ENCODE measurements at places on chromosomes 6 and 20.
A peak's percentile ranks its signal among the peaks of the same experiment; 100 is the strongest.

- peak; percentile 25 for DNase-seq
These were observed 1.4 kb downstream of the SLC35F1 start for GRCh38 chr6:117908246-117909068.

GRCh38 chr6:32182555-32182981 lies 1.5 kb downstream of the AGER start:
- no peak for DNase-seq

DNA sequence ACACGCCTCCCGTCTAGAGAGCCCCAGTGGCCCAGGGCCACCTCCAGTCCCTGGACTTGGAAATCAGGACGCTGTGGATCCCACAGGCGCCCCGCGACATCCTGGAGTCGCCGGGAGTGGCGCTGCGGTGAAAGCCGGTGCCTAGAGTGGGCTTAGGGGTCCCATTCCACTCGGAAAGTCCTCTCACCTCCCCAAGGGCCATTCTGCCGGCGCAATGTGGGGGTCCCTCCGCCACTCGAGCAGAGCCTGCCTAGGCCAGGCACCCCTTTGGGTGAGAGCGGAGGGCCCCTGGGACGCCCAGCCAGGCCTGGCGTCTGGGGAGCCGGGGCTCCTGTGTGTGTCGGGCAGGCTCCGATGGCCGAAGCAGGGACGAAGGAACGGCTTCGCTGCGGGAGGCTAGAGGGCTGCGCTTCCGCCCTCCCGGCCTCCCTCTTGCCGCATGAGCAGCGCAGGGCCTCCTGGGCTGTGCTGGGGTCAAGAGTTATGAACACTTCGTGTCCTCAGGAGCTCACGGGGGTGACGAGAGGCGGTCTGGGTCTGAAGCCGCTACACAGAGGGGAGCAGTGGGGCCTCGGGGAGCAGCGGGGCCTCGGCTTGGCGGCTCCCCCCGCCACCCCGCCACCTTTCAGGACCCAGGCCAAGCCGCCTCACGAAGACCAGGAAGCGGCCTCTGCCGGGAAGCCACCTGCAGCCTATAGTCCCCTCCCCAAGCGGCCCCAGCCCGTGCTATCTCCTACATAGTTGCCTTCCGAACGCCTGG lies 13.6 kb downstream of the POU3F2 start:
- DNase-seq, result no peak

GRCh38 chr6:1544000-1544399 lies 65.7 kb upstream of the FOXC1 start:
- DNase-seq, result no peak

DNA sequence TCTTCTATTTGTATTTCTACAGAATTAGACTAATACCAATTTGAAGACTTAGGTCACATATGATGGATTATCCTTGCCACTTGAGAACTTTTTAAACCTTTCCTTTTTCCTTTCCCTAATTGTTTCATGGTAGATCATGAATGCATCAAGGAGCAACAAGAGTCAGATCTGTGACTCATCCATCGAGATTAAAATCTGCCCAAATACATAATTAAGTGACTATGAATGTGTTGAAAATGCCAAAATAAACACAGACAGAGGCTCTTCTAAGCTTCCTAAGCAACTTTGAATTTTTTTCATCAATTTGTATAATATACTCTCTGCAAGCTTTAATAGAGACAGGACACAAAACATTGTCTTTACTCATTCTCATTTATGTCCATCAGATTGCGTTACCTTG lies 23.5 kb upstream of the HTR1E start:
- no peak for DNase-seq

GRCh38 chr6:37840143-37840939 lies 20.8 kb downstream of the ZFAND3 start:
- no peak for DNase-seq

DNA sequence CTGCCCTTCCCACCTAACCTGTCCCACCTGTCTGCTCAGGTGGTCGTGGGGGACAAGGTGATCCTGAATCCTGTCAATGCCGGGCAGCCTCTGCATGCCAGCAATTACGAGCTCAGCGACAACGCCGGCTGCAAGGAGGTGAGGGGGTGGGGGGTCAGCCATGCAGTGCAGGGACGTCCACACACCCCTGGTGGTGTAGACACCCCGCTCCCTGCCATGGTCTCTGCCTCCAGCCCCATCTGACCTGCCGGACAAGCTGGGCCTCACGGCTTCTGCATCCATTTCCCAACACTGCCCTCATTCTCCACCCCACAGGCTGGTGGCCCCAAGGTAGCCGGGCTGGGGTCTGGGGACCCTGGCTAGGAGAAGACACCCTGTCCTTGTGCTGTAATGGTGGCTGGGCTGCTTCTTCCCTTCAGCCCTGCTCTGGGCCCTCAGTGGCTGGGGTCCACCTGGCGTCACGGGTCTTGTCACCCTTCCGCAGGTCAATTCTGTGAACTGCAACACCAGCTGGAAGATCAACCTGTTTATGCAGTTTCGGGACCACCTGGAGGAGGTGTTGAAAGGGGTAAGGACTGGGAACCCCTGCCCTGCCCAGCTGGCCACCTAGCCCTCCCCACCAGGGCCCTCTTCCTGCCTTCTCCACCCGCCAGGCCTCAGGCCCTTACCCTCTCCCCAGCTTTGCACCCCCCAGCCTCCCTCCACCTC lies 38.0 kb downstream of the ITPR3 start:
- no peak for DNase-seq

DNA sequence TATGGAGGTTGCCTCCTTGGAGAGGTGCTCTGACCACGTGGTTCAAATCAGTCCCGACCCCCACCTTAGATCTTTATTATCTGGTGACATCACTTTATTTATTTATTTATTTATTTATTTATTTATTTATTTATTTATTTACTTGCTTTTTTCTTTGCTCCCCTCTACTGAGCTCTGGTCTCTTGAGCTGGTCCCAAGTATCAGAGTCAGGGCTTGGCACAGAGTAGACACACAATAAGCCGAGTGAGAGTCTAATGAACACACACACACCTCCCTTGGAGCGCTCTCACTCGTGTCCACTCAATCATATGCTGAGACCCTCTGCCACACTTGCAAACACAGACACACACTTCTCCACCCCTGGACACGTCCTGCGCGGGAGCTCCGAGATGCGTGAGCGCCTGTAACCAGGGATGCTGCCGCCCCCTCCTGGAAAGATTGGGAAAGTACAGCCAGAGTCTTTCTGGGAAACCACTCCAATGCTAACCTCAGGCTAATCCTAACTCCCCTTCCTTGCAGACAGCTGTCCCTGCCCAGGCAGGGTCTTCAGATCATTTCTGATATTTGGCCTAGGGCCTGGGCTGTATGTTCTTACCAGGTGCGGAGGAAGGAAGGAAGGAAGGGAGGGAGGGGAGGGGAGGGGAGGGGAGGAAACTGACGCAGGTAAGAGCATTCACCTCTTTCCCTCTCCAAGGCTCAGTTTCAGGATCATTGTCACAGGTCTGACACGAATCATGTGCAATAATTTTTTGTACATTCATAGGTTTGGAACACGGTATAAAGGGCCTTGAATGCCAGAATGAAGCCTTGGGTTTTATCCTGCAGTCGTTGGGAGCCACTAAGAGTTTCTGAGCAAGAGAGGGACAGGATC lies 70.9 kb downstream of the STK35 start:
- peak; percentile 42 for DNase-seq

GRCh38 chr6:140537211-140537610 lies 1162.8 kb upstream of the CITED2 start:
- no peak for DNase-seq

DNA sequence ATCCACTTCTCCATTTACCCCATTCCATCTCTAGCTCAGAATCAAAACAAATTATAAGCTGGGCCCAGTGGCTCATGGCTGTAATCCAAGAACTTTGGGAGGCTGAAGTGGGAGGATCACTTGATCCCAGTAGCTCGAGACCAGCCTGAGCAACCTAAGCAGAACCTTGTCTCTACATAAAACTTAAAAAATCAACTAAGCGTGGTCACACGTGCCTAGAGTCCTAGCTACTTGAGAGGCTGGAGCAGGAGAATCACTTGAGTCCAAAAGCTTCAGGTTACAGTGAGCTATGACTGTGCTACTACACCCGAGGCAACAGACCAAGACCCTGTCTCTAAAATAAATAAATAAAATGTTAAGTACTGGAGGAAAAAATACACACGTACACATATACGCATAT lies 74.7 kb upstream of the RUNX2 start:
- DNase-seq, result no peak

DNA sequence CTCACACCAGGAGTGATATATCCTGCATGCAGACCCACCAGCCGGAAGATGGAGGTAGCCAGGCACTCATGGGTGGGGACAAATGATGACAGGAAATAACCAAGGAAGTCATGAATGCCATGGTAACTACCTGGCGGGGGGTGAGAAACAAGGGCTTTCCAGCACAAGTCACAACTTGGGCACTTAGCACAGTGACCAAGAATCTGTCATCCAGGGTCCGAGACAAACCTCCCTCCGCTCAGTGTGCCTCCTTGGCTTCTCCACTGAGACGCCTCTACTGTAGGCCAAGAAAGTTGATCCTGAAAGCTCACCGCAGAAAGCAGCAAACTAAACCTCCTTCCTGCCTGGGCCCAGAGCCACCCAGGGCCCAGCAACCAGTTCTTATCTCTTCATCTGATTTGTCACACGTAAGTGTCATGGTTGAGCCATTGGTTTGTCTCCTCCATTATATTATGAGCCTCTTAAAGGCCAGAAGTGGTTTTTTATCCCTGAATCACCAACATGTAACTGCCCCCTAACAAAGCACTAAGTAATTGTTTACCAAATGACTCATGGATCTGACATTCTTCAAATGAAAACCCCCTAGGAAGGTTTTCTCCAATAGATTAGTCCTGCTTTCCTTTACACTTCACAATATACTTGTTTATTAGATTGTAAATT lies 84.3 kb upstream of the TAB2 start:
- no peak for DNase-seq

DNA sequence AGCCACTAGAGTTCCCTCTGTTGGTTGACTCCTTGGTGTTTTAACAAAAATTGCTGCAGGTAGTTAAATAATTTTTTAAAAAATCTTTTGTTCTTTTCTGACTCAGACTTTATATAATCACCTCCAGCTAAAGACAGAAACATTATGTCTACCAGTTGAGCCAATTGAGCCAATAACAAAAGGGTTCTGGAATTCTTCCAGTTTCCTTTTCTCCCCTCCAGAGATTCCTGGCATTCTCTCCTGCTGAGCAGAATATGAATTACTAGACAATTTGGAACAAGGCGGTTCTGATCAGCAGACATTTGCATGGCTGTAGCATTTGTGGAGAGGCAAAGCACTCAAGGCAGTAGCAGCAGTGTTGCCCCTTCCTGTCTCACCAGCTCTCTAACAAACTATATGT lies 144.0 kb upstream of the SLC35B3 start:
- DNase-seq, result no peak

GRCh38 chr20:1472556-1473245 lies 6.1 kb upstream of the NSFL1C start:
- no peak for DNase-seq

DNA sequence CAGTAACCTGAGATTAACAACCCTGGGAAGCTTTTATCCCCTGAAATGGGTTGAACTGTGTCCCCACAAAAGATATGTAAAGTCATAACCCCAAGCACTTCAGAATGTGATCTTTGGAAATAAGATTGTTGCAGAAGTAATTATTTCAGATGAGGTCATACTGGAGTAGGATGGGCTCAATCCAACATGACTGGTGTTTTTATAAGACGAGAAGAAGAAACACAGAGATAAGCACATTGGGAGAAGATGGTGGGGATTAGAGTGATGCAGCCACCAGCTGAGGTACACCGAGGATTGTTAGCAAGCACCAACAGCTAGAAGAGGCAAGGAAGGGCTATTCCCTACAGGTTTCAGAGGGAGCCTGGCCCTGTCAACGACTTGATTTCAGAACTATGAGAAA lies 12.5 kb upstream of the RNF217 start:
- DNase-seq, result no peak

GRCh38 chr20:56376331-56376730 lies 15.7 kb downstream of the AURKA start:
- no peak for DNase-seq

DNA sequence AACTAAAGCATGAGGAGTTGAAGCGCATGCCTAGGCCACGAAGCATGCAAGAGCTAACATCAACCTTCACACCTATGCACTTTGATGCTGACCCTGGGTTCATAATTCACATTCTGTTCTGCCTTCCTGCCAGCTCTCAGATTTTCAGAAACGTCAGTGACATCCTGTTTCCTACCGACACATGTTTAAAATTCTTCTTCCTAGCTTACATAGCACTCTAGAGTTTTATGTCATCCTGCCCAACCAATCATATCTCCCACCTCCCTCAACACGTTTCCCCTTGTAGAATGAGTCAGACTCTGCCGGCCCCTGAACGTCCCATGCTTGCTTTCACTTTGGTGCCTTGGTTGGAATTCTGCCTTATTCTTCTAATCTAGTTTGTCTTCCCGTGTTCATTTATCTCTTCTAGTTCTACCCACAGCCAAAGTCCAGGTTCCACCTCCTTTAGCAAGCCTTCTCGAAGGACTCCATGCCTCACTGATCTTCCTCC lies 97.2 kb upstream of the MAP7 start:
- DNase-seq, result no peak

- no peak for DNase-seq
These were observed 7.6 kb downstream of the CD24 start for GRCh38 chr6:106966671-106967640.

DNA sequence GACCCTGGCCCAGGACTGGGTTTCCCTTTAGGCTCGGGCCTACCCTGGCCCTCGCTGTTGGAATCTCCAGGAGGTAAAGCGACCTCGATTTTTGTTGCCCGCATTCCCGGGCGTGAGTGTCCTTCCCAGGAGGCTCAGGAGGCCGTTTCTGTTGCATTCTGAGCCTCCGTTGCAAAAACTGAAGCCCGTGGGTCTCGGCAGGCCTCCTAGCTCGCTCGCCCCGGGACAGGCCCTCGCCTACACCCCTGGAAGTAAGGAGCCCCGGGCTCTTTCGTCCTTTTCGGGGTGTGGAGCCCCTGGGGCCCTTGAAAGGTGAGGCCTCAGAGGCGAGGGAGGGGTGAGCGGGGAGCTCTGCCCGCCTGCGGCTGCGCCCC lies 2.3 kb downstream of the NR2E1 start:
- no peak for DNase-seq

GRCh38 chr6:259901-260508 lies 32.3 kb upstream of the DUSP22 start:
- DNase-seq, result no peak

- DNase-seq, result no peak
These were observed 79.2 kb upstream of the SLC2A12 start for GRCh38 chr6:134131530-134132139.

DNA sequence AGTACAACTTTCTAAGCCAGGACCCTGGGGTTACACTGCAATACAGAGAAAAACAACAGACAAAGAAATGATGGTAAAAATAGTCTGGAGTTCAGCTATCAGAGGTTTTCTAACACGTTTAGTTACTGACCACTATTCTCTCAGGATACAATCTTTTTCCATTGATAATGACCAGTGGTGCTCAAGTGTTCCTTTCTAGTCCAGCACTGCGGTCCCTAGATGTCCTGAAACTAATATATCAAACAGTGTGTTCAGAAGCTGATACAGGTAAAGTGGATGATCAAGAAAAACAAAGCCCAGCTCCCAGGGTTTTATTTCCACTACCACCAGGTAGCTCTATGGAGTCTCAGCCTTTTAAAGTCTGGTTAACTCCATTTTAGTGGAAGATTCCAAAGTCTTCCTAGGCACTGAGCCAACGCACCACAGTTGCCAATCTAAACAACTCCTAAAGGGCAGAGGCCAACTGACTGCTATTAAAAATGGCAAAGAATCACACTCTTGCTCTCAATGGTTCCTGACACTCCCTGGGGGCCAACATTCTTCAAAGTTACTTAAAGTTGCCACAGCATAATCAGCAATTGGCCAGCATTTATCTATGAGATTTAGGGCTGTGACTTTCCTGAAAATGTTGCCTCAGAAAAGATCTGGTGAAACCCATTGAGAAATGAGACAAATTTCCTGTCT lies 38.2 kb downstream of the DZANK1 start:
- no peak for DNase-seq

GRCh38 chr6:110645685-110646418 lies 169.4 kb downstream of the CDK19 start:
- DNase-seq, result no peak
